ENCODE measurements at places on chromosomes 3 and 15.

- DNase-seq, result peak; percentile 95
Observed at GRCh38 chr15:67174864-67175573, 79.4 kb downstream of the AAGAB start.

- DNase-seq, result peak; percentile 14
Observed at GRCh38 chr3:38916706-38917105, 100.7 kb upstream of the SCN10A start.

DNA sequence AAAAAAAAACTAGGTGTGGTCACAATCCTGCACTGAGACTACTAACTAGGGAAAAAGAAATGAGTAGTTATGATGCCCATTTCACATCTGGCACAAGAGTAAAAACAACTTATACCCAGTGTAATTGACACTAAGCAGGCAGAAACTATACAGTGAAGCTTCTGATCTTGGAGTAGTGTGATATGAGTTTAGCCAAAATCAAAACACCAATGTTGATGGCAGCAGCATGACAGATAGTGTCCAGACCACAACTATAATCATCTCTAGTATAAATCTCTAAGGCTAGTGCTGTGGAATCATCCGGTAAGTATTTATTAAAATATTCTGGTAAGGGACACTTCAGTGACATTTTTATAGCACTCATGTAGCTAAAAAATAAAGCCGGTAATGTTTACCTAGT lies 108.5 kb upstream of the EPHA6 start:
- DNase-seq, result no peak

DNA sequence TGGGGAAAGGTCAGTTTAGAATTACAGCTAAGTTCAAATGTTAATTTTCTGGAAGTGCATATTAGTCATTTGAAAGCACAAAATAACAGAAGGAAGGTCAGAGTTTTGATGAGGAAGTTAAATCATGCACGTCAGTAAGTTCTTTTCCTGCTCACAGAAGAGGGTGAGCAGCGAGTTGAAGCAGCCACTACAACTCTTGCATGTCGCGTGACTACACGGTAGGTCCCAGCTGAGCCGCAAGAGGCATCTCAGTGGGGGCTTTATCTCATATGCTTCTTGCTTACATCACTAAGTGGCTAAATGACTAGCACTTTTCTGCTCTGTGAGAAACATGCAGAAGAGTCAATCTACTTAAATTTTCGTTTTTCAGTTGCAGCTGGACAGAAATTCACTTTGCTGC lies 21.3 kb upstream of the SEC62 start:
- DNase-seq, result no peak

DNA sequence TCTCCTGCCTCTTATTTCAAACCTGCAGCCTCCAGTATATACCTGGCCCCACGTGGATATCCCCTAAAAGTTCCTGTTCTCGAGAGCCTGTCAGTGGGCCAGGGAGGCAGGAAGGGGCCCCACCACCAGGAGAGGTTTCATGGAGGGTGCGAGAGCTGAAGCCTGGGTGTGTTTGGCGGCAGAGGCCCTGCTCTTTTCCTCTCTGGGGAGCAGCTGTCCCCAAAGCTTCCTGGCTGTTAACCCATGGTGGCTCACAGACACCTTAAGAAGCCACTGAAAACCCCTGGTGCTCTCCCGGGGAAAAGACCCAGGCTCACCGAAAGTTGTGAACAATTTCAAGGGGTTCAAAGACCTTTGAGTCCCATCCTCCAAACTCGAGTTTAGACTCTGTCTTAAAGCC lies 1.1 kb downstream of the PRRT3 start:
- no peak for DNase-seq

DNA sequence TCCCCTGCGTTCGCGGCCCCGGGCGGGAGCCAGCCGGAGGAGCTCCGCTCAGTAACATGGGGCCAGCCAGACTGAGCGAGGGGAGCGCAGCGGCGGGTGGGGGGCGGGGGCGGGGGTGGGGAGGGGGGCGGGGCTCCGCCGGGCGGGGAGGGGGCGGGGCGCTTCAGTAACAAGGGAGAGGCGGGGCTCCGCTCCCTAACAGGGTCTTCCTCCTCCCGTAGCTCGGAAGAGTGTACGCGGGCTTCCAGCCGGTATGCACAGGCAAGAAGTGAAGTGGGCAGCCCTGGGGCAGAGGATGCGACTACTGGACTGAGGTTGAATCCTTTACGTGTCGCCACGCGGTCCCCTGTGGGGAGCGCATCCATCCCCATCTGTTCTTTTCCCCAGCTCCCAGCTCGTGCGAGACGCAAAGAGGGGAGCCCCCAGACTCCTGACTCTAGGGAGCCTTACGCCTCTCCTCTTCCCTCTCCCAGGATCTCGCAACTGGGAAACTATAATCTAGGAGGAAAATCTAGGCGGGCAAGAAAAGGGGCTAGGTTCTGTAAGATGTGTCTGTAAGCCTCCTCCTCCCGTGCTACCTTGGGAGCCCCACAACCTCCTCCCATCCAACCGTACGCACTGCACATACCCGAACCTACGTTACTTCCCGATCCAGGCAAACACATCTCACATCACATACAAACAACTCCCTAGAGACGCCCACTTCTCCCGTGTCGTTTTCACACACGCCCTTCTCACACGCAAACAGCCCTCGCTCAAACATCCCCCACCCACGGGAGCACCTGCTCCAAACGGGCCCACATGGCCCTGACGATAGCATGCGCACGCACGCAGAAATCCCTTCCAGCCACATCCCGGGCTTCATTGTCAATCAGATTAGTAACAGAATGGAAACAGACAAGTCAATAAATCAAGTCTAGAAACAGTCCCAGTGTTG lies at the start of gene SHF:
TSS of gene SHF (minus strand) at position 73 of the 937 bp plus-strand sequence. CDS start at position 58, 15 bp downstream.
- no peak for DNase-seq

DNA sequence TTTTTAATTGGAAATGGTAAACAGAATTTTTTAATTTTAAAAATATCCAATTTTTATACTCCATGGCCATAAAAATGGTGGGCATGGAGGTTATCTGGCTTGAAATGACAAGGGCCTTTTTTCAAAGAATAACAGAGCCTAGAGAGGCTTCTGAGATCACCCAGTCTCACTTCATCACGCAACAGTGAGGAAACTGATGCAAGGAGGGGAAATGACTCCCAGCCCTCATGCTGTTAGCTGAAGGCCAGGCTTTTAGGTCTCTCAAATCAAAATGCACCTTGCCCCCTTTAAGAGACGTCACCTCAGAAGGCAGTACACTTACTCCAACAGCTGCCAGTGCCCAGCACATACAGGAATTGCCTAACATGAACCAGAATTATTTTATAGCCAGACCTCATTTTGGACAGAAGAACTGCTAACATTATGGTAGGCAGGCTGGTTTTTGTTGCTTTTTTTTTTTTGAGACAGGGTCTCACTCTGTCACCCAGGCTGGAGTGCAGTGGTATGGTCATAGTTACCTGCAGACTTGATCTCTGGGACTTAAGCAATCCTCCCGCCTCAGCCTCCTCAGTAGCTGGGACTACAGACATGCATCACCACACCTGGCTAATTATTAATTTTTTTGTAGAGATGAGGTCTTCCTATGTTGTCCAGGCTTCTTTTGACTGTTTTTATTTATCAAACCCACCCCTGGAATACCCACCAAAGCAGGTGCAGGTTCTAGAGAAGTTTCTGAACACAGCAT lies 9.1 kb downstream of the RAB43 start:
- DNase-seq, result no peak

- DNase-seq, result no peak
Observed at GRCh38 chr3:177828208-177828565, 630.9 kb upstream of the TBL1XR1 start.

DNA sequence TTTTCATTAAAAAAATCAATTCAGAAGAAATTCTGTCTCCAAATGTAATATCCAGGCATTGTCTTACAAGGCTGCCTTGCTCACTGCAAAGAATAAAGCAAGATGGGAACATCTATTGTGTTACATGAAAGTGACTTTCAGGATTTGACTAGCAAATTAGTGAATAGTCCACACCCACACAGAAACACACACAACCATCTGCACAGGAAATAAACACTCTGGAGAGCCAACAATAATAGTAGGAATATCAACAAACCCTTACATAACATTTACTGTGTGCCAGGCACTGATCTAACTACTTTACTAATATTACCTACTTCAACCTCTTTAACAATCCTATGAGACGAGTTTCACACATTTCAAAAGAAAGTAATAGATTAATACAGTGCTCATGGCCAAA lies 28.9 kb upstream of the ZNF385D start:
- DNase-seq, result no peak

DNA sequence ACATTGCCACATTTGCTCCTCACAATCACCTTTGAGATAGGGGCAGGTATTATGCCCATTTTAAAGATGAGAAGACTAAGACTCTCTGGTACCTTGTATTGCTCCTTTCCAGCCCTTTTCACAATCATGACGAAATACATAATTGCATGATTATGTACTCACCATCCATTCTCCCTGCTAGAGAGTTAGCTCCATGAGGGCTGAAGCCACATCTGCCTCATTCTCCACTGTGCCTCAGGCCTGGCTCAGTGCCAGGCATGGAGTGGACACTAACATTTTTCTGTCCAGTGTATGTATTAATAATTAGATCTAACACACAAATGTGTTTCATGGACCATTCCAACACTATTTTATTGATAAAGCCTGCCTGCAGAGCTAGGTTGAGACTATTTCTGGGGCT lies 191.4 kb downstream of the MINAR1 start:
- no peak for DNase-seq

DNA sequence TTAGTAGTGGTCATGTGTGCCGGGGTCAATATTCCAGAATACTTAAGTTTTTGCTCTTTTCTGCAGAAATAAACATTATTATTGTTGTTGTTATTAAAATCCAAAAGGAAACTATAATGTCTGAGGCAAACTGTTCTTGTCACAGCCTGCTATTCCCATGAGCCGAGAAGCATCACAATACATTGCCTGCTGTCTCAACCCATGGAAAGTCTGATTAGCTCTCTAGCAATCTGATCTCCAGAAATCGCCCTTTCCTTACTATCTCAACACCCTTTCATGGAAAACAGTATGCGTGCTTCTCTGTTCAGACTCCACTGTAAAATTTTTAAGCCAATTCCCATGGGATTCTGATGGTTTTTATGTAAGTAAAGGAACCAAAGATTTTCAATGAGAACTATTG lies 811.0 kb downstream of the TUSC7 start:
- no peak for DNase-seq

DNA sequence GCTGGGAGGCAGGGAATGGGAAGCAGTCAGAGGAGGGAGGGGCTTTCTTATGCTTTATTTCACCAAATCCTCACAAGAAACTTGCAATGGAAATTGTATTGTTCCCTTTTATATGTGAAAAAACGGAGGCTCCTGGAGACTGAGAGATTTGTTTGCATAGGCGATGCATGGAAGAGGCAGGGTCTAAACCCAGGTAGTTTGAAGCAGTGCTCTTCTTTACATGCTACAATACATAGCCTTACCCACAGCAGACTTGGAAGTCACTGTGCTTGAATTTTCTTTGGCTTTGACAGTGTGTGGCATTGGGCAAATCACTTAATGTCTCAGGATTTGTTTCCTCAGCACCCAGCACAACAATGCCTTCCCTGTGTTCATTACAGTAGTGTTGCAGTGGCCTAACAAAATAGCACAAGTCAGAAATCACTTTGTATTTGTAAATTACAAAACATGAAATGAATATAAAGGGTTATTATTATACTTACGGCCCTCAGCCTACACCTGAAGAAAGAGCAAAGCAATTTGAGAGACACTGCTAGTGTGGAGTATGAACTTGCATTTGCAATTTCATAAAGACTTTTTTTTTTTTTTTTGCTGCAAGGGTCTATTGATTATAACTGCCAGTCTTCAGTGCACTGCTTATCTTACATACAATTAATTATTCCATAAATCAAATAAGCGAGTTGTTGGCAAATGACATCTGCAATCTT lies 646.4 kb upstream of the KCNMB2 start:
- DNase-seq, result no peak

DNA sequence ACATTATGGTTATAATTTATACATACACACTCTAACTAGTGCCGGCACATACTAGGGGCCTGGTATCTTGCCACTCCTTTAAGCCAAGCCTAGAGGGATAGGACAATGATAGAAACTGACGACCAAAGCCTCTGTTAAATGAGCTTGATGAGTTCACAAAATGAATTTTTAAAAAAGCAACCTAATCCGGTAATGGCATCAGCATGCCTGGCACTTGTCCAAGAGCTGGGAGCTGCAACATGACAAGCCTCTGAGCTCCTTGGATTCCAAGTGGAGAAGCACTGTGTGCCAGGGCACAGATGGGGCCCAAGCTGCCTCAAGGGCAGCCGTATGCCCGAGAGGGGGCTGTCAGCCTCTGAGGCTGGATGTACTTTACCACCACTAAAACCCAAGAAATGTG lies 9.7 kb downstream of the ETV5 start:
- peak; percentile 55 for DNase-seq

DNA sequence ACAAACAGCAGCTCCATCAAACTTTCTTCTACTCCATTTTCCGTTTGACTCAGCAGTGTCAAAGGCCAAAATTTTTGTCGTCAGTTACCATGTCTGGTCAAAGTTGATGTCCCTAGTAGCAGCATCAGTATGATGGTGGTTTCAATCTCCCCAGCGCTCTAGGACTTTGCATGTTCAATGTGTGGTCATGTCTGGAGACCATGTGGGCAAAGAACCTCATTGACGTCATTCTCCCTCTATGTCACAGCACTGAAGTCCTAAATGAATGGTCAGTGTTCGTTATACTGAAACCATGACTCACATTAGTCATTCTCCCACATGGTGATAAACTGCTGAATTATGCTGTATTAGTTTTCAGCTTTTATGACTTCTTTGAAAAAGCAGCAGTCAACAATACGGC lies 23.2 kb downstream of the SHC4 start:
- DNase-seq, result peak; percentile 97

- DNase-seq, result peak; percentile 82
Observed at GRCh38 chr3:151439652-151440125, 21.2 kb downstream of the IGSF10 start.

All from M059J (cell line).